Left lung (tissue), 14 donors: ENCODE measurements at places on chromosomes 12 and 14. TPM values are rescaled to one million over a fixed set of nuclear protein-coding genes. Genes with fewer than 3 reads are reported as not detected.

LRRIQ1 gene
- 4.6 TPM for total RNA-seq

PXN gene
- 90.7 TPM for total RNA-seq

GLIPR1 gene
- total RNA-seq = 35.3 TPM

FAM181A gene
- total RNA-seq = not detected

DNA sequence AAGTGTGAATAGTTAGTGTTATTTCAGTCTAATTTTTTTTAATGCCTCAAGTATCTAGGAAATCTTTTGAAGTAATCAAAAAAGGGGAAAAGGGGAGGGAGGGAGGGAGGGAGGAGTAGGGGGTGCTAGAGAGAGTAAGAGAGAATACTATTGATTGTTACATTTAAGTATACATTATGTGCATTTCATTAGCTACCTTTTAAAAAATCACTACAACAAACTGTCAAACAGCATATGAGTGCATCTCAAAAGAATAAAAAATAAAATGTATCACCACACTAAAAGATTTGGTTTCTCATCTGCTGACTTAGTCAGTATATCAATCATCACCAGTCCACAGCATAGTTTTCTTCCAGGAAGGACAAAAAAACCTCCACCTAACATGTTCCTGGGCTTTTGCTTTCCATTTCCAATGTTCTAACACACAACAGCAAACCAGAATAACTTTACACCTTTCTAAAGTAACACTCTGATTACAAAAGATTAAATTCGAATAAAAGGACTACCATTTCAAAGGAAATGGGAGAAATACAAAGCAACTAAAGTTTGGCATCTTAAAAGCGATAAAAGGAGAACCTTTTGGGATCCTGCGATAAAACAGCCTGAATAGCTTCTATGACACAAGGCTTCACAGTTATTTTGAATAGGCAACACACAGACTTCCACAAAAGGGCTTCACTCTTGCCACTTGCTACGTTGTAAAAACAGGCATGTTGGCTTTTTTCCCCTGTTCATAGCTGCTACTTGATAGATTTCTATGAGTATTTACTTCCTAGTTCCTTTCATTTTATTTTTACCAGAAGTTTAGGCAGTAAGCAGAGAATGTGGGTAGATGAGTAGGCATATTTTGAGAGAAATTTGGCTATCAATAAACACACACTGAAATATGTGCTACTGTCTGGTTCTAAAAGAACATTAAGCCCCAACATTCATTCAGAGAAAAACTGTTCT lies 160.9 kb downstream of the EPS8 start:
- peaks cover 16% of the 10 kb centered on the region for H3K4me1 ChIP-seq
- no peak for DNase-seq
- peak overlapping the region; percentile 42 for H3K27ac ChIP-seq
- peaks cover 6% of the 10 kb centered on the region for H3K36me3 ChIP-seq
- no peaks in the 10 kb centered on the region for H3K27me3 ChIP-seq

DNA sequence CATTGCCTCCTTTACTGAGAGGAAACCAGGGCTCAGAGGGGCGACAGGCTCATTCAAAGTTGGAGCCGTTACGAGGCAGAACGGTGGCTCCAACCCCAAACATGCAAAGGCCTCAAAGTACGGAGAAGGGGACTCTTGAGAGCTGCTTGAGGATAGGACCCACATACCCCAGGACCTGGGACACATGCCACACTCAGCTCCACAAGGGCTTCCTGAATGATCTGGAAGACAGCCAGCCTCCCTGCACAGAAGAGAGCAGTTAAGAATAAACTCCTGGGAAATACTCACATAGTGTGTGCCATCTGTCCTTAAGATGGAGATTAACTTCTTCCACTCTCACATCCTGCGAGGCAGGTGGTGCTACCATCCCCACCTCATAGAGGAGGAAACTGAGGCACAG lies 26.6 kb upstream of the NXPH4 start:
- peaks cover 9% of the 10 kb centered on the region for H3K4me1 ChIP-seq
- DNase-seq = peak; percentile 54
- no peaks in the 10 kb centered on the region for H3K36me3 ChIP-seq

- no peaks in the 10 kb centered on the region for H3K4me1 ChIP-seq
- DNase-seq = no peak
- no peak overlapping the region for H3K4me3 ChIP-seq
These were observed 50.6 kb downstream of the WDHD1 start for GRCh38 chr14:54976316-54976715.

DNA sequence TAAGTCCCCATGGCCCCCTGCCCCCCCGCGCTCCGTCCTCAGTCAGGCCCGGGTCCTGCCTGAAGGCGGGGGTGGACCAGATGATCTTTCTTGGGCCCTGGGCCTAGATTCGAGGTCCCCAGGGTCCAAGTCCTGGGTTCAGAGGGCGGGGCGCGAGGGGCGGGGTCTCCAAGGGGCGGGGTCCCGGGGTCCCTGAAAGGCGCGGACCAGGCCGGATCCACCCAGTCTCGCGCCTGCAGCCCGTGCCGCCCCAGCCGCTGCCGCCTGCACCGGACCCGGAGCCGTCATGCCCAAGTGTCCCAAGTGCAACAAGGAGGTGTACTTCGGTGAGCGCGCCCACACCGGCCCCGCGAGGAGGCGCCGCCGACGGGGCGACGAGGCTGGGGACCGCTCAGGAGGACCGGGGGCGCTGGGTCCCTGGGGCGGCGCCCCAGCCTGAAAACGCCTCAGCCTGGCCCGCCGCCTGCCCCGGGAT lies 325 bp downstream of the CRIP1 start:
- DNase-seq = no peak
- H3K27ac ChIP-seq = peak overlapping the region; percentile 85
- H3K27me3 ChIP-seq = no peaks in the 10 kb centered on the region

DNA sequence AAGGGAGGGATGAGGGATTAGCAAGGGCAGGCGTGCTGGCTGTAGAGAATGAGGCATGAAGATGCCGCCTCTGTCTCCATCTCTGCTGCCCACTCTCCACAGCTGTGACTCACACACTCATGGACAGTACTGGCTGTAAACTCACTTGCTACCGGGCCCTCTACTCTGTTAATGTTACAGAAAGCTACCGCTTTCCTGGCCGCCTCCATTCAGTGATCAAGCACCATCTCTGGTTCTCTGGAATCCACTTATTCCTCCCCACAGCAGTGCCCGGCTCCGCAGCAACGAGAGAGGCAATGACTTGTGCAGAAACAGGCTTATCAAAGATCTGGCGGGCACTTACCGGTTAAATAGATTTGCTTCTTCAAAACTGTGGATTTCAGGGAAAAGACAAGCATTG lies 34.8 kb downstream of the AMN start:
- no peak for DNase-seq
- H3K27me3 ChIP-seq = no peaks in the 10 kb centered on the region
- no peak overlapping the region for H3K27ac ChIP-seq
- peaks cover 99% of the 10 kb centered on the region for H3K36me3 ChIP-seq
- no peak overlapping the region for H3K4me3 ChIP-seq

- no peak for DNase-seq
- no peak overlapping the region for H3K4me3 ChIP-seq
- H3K27ac ChIP-seq = no peak overlapping the region
- no peaks in the 10 kb centered on the region for H3K27me3 ChIP-seq
These were observed 1226.0 kb upstream of the SEL1L start for GRCh38 chr14:82759656-82760055.

GRCh38 chr12:54661048-54661447 lies 12.9 kb upstream of the DCD start:
- H3K4me1 ChIP-seq = no peaks in the 10 kb centered on the region
- H3K27ac ChIP-seq = no peak overlapping the region
- no peak overlapping the region for H3K4me3 ChIP-seq
- H3K36me3 ChIP-seq = no peaks in the 10 kb centered on the region
- no peak for DNase-seq

DNA sequence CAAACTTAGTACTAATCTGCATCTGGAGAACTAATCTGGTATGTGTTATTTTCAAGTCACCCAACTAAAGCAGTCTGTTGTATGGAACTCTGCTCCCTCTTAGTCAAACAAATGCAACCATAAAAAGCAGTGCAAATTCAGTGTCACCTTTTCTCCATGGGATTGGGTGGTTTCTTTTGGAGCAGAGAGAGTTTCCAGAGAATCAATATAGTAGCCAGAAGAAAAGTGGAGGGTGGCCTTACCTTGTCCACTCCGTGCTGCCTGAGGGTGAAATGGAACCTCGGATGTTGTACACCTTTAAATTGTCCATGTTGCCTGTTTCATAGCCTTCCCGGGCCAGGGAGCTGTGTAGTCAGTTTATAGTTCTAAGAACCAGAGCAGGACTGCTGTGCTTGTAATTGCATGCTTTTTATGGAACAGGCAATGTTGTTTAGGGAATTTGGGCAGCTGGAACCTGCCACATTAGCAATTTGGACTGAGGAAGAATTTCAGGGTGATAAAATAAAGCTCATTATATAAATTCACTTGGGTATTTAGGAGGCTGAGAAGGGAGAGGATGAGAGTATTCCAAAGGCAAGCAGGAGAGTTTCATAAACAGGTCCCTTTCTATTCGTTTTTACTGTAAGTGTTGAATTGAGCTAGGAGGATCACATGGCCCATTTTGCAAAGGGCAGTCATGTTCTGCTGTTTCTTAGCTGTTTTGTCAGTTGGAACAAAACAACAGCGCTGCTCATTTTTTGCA lies 60.5 kb downstream of the CRADD start:
- no peak for DNase-seq
- no peaks in the 10 kb centered on the region for H3K27me3 ChIP-seq
- peaks cover 10% of the 10 kb centered on the region for H3K4me1 ChIP-seq
- no peak overlapping the region for H3K4me3 ChIP-seq

GRCh38 chr14:52911904-52912303 lies 38.9 kb downstream of the FERMT2 start:
- no peaks in the 10 kb centered on the region for H3K27me3 ChIP-seq
- H3K36me3 ChIP-seq = no peaks in the 10 kb centered on the region
- H3K4me3 ChIP-seq = no peak overlapping the region
- H3K4me1 ChIP-seq = no peaks in the 10 kb centered on the region

GRCh38 chr14:58830121-58830520 lies 192.4 kb downstream of the DACT1 start:
- no peaks in the 10 kb centered on the region for H3K27me3 ChIP-seq
- no peaks in the 10 kb centered on the region for H3K4me1 ChIP-seq
- no peak overlapping the region for H3K27ac ChIP-seq
- peak overlapping the region; percentile 3 for H3K4me3 ChIP-seq
- H3K36me3 ChIP-seq = no peaks in the 10 kb centered on the region

DNA sequence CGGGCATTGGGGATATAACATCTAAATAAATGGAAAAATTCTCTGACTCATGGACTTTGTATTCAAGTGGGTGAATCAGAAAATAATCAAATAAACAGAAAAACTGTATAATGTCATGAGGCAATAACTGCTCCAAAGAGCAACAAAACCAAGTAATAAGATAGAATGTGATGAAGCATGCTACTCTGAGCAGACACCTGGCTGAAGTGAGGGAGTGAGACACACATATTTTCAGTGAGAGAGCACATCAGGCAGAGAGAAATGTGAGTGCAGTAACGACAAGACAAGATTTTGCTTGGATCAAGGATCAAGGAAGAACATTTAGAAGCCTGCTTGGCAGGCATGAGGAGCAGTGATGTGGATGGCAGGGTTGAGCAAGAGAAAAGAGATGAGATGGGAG lies 75.8 kb upstream of the CCDC91 start:
- no peaks in the 10 kb centered on the region for H3K27me3 ChIP-seq
- no peak overlapping the region for H3K4me3 ChIP-seq
- no peak overlapping the region for H3K27ac ChIP-seq
- H3K4me1 ChIP-seq = no peaks in the 10 kb centered on the region
- no peaks in the 10 kb centered on the region for H3K36me3 ChIP-seq

- no peak overlapping the region for H3K27ac ChIP-seq
- no peak overlapping the region for H3K4me3 ChIP-seq
- H3K36me3 ChIP-seq = no peaks in the 10 kb centered on the region
- DNase-seq = no peak
These were observed 77.0 kb downstream of the PELI2 start for GRCh38 chr14:56195223-56195622.

DNA sequence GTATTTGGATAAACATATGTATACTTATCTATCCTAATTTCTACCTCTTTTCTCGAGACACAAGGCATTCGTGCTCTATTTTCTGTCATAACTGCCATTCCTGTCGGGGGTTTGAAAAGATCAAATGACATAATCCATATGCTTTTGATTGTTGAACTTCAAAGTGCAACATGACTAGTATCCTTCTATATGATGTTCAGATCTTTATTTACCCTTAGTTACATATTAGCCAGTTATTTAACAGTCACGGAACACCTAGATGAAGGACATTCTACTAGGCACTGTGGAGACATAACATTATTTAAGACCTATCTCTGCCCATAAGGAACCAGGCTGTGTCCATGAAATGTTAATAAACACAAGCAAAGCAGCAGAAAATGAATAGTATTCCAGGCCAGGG lies 11.2 kb upstream of the GRIN2B start:
- DNase-seq = no peak
- no peaks in the 10 kb centered on the region for H3K36me3 ChIP-seq
- no peak overlapping the region for H3K4me3 ChIP-seq
- no peaks in the 10 kb centered on the region for H3K27me3 ChIP-seq

DNA sequence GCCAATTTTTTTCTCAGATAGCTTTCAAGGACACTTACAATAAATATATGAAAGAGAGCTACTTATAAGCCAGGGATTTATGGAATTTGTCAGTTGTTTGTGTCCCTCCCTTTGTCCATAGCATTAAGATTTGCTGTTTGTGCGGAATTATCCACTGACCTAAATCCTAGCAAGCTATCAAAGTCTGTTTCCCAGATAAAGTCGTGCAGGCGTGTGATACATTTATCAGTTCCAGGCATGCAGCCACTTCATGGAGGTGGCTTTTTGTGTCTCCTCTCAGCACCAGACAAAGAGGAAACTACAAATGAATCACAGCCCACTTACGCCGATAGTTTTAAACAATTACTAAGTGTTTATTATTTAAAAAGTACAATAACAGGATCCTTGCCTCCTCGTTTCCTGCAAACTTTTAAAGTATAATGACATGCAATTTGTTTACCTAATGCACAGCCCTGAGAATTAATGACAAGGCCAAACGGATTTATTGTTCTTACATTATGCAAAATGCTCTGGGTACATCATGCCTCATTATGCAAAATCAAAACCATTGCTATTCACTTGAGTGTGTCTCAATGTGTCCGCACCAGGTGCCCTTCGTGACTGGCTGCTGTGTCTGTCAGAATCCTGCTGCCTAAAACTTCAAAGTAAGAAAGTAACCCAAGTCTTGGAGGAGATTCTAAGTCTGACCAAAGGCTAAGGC lies 423.2 kb downstream of the GLT1D1 start:
- no peaks in the 10 kb centered on the region for H3K27me3 ChIP-seq
- H3K4me1 ChIP-seq = no peaks in the 10 kb centered on the region
- H3K4me3 ChIP-seq = no peak overlapping the region
- no peak for DNase-seq
